Left cardiac atrium (tissue), 4 donors: ENCODE measurements at places on chromosomes 7 and 10.

DNA sequence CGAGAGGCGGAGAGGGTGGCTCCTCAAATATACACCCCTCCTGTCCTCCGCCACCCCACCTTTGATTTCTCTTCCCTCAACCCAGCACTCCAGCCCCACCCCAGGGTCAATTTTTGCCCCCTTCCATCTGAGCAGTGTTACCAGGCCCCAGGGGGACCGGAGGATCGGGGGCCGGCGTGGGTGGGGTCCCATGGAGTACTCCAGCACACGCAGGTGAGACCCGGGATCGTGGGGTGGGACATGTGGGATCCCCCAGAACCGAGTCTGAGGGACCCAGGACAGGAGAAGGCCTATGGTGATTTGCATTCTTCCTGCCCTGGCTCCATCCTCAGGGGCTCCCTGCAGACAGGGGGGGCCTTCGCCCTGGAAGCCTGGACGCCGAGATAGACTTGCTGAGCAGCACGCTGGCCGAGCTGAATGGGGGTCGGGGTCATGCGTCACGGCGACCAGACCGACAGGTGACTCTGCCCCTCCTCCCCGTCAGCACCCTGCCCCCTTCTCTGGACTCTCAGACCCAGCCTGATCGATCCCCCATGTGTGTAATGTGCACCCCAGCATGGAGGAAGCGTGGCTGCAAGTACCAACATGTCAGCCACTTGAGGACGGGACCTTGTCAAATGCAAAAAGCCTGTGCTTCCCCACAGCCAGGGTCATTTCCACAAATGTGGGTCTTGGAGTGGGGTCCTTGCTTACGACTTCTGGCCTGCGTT is 744 bp downstream of the TRIP6 start:
- DNase-seq: no peak

DNA sequence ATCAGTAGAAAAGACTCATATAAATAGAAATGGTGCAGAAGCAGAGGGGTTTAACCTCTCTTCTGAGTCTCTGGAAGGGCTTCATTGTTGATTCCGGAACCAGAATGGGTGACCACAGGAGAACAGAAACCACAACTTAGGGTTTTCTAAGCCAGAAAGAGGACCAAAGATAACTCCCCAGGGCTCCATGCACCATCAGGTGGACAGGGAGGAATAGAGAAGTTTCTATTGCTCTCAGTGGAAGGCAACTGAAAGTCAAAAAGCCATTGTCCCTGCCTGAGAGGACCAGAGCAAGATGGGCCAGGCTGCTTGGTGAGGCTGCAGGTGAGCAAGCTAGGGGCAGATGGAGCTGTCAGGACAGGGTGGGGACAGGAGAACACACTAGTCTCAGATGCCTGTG is 14.6 kb upstream of the NPS start:
- DNase-seq: no peak

DNA sequence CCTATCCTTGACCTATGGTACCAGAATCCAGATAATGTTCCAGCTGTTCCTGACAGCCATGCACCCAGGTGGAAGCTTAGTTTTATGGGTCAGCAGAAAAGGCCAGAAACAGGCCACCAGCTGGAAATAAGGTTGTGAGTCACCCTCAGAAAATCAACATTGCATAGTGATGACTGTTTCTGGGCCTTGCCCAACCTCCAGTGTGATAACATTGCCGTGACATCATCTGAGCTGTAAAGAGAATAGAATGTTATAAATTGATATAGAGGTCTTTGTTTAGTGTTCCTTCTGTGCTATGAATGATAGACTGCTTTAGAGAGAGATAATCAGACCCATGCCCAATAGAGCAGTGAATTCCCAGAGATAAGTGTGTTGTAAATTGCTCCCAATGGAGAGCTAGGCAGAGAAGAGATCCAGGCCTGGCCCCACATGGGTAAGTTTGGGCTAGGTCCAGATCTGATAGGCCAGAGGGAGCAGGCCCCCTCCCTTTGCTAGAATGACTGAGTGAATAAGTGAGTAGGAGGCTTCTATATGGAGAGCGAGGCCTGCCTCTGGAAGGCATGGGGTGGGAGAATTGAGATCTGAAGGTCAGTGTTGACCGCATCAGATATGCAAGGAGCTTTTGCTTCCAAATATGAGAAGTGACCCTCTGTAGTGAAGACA is 14.2 kb upstream of the HPS1 start:
- peak; percentile 39 for DNase-seq

- DNase-seq: no peak
Measured at GRCh38 chr7:112084520-112084971, 121.7 kb downstream of the DOCK4 start.

DNA sequence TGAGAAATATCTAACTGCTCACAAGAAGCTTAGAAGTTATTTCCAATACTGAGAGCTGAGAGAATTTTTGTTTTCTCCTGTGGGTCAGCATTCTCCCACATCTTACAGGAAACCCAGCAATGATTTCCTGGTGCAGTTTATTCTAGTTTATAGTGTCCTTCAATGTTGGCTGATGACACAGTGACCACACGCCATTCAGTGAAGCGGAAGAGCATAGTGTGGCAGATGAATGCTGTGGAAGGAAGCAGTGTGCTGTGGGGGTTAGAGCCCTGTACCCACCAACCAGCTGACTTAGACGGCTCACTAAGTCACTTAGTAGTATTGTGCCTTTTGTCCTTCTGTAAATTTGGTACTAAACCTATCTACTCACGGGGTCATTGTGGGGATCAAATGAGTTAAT is 1.4 kb upstream of the TMEM26 start:
- DNase-seq: no peak

DNA sequence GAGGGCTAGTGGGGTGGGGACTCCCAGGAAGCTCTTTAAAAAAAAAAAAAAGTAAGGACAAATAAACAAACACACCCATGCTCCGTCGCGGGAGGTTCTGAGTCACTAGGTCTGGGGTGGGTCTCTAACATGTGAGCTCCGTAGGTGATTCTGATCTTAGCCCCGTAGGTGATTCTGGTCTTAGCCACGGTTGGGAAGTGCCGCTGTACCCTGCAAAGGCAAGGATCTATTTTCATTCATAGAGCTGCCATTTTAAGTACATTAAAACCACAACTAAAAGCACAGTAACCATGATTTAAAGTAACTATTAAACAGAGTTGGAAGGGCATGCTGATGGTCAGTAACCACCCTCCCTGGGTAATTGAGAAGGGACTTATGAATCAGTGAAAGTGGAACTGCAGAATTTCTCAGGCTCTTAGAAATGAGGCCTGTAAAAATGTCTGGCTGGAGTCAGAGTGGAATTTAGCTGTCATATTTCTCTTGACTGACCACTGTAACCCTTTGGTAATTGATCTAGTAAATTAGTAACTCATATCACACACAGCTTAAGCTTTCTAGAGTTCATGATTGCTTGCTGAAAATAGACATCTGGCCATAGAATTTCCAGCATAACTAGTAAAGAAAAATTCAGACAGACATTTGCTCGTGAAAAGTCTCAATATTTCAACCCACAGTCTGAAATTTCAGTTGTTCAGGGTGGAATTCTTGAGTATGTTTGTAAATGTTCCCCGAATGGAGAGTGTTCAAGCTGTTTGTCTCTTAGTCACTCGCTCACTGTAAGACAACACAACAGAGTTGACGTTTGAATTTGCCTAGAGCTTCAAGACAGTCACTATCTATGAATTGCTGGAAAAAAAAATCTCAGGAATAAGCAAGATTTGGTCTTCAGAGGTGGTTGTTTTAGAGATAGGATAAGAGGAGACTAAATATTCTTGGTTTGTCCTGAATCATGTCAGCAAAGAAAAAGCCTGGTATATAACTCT is 34.2 kb upstream of the TCF7L2 start:
- DNase-seq: no peak

GRCh38 chr10:5536486-5537081 is 11.8 kb downstream of the CALML3 start:
- DNase-seq: no peak

DNA sequence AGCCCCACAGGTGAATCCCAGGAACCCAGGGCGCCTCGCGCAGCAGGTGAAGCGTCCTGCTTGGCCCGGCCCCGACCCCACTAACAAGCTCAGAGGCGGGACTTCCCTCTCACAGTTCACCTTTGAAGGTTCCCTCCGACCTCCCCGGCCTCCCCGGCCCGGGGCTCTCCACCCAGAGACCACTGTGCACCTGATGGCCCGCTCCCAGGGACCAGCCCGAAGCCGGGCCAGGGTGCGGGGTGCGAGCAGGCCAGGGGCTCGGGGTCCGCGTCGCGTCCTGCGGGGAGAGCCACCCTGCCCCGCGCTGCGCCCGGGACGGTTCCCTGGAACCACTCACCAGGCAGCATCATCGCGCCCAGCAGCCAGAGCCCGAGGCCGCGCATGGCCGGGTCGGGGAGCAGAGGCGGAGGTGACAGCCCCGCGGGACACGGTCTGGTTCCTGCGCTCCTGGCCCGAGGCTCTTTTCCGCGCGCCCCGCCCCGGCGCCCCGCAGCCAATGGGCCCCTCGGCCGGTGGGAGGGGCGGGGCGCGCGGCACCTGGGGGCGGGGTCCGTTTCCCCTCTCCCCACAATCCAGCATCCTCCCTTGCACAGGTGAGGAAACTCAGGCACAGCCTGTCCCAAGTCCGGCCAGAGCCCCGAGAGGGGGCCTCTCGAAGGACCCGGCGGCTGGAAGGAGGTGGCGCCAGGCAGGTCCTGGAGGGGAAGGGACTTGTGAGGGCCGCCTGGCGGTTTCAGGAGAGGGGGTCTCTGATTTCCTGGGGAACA is at the start of gene ADAM8:
Gene ADAM8, minus strand, starts transcription at position 434 of the 767 bp plus-strand sequence. Its CDS starts 51 bp downstream, at position 383.
- DNase-seq: no peak

- no peak for DNase-seq
Measured at GRCh38 chr10:88385601-88386203, 197.4 kb downstream of the RNLS start.

DNA sequence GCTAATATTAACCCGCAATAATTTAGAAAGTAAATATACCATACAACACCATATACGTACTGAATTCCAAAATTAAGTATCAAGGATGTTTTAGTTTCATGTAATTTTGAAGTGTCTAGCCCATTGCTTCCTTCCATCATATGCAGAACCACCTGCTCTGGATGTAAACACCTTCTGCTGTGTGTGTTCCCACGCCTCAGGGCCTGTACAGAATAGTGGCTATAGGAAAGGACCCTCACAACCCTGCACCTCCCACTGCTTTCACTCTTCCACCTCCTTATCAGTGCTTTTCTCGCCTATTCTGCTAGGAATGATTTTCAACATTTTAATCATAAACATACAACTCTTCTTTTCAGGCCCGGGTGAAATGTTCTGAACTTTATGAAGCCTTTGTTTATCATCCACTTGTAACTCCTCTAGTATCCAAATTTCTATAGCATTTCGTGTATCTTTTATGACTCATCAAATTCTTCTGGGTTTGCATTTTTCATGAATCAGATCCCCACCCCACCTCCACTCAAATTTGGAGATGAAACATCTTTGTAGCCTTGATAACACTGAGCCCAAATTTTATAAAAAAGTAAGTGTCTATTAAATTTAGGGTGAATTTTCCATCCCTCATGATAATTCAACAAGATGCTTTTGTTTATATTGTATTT is 1106.8 kb upstream of the C7orf33 start:
- no peak for DNase-seq

DNA sequence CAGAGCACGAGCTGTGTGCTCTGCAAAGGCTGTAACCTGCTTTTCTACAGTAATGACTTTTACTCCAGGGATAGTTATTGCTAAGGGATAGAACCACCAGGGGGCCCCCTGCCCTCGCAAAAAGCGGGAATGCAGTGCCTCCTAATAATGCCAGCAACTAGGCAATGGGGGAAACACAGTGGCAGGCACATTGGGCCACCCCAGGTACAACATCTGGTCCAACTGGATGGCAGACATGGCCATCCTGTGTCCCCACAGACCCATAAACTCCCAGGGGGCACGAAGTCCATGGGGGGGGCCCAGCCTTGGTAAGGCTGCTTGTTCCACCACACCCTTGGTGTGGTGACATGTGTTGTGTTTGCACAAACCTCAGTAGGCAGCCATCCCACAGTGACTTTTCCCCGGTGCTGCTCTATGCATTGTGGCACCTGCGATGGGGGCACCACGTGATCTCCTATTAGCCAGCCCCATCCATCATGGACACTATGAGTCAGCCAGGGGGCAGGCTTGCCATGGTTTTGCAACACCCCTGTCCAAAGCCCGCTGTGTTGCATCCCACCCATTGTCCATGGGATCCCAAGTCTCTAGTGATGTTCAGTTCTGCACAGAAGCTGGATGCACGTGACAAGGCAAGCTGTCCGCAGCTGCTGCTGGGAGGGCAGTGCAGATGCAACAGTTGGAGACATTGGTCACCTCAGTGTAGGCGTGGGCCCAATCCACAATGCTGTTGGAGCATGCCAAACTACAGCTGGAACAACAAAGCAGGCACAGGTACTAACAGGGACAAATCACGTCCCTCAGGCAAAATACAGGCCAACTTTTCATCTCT is 84.0 kb downstream of the ANLN start:
- DNase-seq: peak; percentile 27

GRCh38 chr10:86715156-86715795 is 41.1 kb upstream of the BMPR1A start:
- no peak for DNase-seq

- DNase-seq: no peak
Measured at GRCh38 chr10:73979809-73980433, 18.0 kb upstream of the VCL start.

GRCh38 chr7:156994417-156994816 is 16.0 kb downstream of the MNX1 start:
- DNase-seq: no peak

GRCh38 chr7:111256391-111256790 is 165.5 kb downstream of the LRRN3 start:
- DNase-seq: no peak

DNA sequence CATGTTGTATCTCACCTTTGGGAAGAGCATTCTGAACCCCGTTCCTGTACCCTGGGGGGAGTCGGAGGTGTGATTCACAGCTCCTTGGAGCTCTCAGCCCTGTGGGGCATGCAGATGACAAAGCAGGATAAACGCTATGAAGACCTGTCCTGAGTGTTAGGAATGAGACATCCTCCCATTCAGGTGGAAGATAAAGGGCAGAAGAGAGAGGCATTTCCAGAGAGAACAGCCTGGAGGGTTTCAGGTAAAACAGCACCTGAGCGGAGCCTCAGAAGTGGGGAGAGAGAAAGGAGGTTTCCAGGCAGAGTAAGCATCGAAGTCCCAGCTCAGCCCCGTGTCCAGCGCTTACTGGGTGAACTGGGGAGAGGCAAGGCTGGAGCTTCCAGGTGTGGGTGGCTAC is 288.9 kb downstream of the KLF6 start:
- no peak for DNase-seq

GRCh38 chr10:89346405-89347254 is 18.8 kb downstream of the IFIT3 start:
- no peak for DNase-seq

DNA sequence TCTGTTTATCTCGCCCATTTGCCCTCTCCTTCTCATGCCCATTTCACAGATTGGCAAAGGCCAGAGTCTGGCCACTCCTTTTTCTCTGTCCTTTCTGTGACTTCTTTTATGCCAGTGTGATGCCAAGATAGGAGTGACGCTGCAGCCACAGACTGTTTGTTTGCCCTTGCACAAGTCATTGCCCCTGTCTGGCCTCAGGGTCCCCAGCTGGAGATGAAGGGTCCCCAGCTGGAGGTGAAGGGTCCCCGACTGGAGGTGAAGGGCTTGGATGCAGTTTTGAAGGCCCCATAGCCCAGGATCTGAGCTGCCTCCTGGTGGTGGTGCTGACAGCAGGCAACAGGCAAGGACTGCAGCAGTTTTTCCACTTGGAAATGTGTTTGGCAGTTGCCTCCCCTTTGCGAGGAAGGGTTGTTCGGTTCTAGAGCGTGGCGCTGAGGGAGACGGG is 50.8 kb upstream of the SLC29A3 start:
- DNase-seq: peak; percentile 55

GRCh38 chr10:3806603-3807002 is 21.6 kb upstream of the KLF6 start:
- no peak for DNase-seq

- DNase-seq: no peak
Measured at GRCh38 chr10:131212763-131213325, 98.7 kb downstream of the TCERG1L start.
